ENCODE measurements at places on chromosomes 12 and 14.

DNA sequence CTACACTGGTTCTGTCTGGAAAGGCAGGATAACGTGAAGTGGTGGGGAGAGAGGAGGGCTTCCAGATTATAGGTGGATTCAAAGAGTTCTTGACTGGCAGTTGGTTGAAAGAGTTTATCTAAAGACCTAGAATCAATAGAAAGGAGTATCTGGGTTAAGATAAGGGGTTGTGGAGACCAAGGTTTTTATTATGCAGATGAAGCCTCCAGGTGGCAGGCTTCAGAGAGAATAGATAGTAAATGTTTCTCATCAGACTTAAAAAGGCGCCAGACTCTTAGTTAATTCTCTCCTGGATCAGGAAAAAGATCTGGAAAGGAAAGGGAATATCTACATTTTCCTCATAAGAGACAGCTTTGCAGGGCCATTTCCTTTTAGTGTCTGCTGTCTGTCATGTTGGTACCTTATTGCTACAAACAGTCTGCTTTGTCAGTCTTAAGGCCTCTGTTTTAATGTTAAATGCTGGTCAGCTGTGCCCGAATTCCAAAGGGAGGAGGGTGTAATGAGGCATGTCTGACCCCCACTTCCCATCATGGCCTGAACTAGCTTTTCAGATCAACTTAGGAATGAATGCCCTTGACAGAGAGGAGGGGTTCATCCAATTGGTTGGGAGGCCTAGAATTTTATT is 401.3 kb downstream of the FUT8 start:
- no peak for DNase-seq

GRCh38 chr14:98069712-98070171 is 1202.3 kb downstream of the BCL11B start:
- no peak for DNase-seq

DNA sequence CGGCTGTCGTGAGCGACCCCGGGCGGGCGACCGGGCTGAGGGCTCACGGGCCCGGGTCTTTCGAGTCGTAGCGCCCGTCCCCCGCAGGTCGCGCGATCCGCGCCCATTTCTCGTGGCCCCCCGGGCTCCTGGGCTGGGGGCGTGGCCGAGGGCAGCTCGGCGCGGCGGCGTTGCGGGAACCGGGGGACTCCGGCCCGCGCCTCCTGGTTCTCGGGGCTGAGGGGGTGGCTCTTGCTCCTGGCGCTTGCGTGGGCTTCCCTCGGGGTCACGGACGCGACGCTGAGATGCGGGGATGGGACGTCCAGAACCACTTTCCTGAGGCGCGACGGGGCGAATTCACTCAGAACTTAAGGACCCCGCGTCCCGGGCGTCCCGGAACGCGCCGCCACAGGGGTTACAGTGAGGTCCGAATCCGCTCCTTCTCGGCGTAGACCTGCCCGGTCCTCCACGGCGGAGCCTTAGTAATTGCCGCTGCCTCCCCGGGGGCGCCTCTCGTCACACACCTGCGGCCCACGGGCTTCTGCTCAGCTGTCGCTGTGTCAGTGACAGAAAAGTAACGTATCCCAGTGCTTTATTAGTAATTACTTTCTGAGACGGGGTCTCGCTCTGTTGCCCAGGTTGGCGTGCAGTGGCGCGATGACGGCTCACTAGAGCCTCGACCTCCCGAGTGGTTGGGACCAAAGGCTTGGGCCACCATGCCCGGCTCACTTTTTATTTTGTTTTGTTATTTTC is 606 bp downstream of the EP400 start:
- no peak for DNase-seq

- peak; percentile 24 for DNase-seq
Measured at GRCh38 chr12:131116468-131117117, 162.9 kb downstream of the ADGRD1 start.

- no peak for DNase-seq
Measured at GRCh38 chr12:84793558-84794367, 118.8 kb downstream of the SLC6A15 start.

GRCh38 chr12:47017041-47017713 is 62.2 kb upstream of the PCED1B start:
- DNase-seq: no peak

DNA sequence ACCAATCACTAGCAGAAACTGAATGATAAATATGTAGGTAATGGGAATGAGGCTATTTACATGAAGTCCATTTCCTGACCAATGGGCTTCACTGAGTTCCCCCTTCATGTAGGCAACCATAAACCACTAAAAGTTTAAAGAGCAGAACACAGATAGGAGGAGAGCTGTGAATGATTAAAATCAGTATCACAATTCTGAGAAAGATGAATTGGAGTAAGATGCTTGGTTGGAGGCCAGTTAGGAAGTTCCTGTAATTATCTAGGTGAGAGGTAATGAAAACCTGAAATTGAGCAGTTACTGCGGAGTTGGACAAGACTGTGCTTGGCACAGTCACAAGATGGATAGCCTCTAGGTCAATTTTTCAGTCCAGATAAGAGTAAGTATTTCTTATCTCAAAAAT is 56.6 kb downstream of the GALNT4 start:
- no peak for DNase-seq

- no peak for DNase-seq
Measured at GRCh38 chr12:9761419-9761781, 699 bp upstream of the CD69 start.

GRCh38 chr12:56991319-56992246 is 14.8 kb downstream of the ZBTB39 start:
- no peak for DNase-seq

DNA sequence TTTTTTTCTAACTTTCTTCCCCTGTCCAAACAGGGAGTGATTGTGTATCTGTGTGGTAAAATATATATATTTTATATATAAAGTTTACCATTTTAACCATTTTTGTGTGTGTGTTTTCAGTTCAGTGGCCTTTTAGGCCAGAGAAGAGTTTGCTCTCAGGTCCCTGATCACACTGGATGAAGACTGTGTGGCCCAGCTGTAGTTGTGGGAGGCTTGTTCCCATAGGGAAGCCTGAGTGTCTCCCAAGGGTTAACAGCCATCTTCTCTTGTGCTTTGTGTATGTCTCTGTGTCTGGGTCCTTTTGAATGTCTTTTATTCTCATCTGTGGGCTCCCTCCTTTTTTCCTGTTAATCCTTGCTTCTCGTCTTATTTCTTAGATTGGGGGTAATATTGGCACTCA is 23.4 kb downstream of the CGRRF1 start:
- no peak for DNase-seq

- DNase-seq: no peak
Measured at GRCh38 chr12:93166541-93167307, 211.0 kb upstream of the NUDT4 start.

GRCh38 chr14:104819361-104819781 is 18.5 kb downstream of the ZBTB42 start:
- no peak for DNase-seq

GRCh38 chr12:122669397-122670070 is 33.6 kb downstream of the HCAR2 start:
- DNase-seq: no peak

DNA sequence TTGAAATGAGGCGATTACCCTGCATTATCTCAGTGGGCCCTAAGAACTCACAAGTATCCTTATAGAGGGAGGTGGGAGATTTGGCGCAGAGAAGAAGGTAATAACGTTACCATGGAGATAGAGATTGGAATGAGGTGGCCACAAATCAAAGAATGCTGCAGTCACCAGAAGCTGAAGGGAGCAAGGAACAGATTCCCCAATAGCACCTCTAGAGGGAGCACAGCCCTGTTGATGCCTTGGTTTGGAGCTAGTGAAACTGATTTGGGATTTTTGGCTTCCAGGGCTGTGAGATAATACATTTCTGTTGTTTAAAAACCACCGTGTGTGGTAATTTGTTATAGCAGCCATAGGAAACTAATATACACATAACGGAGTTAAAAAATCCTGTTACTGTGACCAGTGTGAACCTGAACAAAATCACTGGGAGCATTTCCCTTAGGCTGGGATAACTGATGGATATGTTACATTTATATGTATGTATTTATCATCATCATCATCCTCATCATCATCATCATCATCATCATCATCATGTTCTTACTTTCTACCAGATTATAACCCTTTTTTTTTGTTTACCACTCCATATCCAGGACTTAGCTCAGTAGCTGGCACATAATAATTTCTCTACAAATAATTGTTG is 100.3 kb downstream of the LIN7A start:
- DNase-seq: no peak

DNA sequence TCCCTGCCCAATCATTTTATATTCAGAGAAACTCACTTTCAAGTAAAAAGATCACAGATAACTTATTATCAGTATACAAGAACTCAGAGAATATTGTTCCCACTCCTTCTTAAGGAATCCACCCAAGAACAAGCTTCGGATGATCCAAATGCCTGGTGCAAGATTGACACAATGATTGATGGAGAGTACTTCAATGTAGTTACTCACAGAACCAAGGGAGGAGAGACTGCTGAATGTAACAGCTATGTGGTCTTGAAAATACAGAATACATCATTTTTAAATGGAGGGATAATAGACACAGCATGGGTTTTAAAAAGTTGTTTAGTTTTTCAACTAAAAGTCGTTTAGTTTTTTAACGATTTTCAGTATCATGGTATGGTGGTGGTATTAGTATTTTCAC is 38.4 kb upstream of the SELPLG start:
- DNase-seq: no peak

- no peak for DNase-seq
Measured at GRCh38 chr14:24251880-24252288, 9.5 kb upstream of the TINF2 start.

- DNase-seq: no peak
Measured at GRCh38 chr12:104291867-104292524, 11.5 kb upstream of the EID3 start.

GRCh38 chr12:55642669-55643068 is 6.0 kb downstream of the OR10P1 start:
- DNase-seq: no peak

DNA sequence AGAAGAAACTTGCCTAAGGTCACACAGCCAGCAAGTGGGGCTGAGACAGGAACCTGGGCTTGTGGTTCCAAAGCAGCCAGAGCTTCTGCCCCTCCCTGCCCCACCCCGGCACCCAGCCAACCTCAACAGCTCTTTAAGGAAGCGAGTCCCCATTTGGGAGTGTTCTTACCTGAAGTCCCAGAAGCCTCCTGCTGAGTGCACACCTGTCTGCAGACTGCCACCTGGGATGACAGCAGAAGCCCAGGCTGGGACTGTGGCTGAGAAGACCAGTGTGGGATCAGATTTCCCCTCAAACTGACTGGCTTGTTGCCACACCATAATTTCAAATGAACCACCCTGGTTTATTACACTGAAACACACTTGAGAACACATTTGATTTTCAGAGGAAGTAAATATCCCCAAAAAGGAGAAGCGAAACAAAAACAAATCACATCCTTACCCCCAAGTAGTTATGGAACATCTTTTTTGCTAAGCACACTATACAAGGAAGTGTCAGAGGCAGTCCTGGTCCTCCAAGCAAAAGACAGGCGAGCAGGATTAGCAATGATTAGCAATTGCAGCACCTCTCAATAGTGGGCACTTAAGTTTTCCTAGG is 6.3 kb upstream of the RIN3 start:
- no peak for DNase-seq

DNA sequence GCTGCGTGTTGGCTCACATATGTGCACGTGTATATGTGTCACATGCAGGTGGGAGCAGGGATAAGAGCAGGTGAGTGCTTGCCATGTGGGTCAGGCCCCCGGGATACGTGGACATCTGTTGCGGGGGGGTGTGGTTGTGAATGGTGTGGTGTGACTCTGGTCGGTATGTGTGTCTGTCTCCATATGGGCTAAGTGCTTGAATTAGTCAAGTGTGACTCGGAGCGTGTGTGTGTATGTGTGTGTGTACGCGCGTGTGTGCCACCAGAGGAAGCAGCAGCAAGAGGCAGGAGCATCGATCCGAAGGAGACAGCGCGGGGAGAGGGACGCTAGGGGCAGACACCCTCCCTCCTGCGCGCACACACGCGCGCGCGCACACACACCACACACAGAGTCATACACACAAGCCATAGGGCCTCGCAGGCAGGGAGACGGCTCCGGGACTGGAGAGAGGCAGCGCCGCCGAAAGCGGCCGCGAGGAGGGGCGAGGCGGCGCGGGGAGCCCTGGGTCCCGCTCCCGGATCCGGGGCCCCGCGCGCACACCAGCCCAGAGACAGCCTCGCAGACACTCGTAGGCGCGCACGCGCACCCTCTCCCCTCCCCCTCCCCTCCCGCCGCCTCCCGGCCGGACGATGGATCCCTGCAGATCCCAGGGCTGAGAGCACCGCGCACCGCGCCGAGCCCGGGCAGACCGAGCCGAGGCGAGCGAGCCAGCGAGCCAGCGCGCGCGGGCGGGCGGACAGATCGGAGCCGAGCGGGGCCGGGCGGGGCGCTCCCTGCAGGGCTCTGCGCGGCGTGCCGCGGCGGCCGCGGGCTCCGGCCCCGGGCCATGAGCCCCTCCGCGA is at the start of gene ASIC1:
TSS of gene ASIC1 (plus strand) at position 597 of the 842 bp plus-strand sequence. CDS start 1,171 bp downstream, outside the sequence.
- no peak for DNase-seq

DNA sequence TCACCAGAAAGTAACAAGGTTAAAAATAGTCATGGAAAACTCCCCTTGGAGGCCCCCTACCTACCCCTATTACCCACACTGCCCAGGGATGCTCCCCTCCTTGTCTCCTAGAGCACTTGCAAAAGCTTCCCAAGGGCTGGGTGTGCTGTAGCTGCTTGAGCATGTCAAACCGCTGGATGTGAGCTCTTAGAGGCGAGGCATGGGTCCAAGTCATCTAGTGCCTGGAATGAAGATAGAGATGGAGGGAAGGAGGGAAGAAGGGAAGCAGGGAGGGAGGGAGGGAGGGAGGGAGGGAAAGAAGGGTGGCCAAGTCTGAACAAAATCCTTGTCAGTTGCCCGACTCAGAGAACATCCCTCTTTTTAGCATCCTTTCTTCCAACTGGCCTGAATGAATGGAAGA is 43.1 kb downstream of the LTBP2 start:
- DNase-seq: no peak

GRCh38 chr14:75406856-75407255 is 21.0 kb upstream of the JDP2 start:
- no peak for DNase-seq

DNA sequence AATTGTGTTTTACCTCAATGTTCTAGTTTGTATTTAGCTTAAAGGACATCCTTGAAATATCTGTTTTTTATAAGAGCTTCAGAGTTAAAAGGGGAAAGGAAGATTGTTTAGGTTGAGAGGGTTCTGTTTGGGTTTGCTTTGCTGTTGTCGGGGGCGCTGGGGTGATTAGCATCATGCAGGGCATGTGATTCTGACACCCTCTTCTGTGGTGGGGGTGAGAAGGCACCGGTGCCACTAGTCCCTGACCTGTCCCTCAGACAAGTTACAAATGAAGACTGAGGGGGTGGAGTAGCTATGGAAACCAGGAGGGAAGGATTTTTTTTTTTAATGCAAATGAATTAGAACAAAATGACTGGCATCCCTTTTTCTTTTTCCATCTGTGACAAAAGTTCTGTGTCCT is 291.3 kb downstream of the RPAP3 start:
- DNase-seq: no peak

GRCh38 chr12:96234591-96235483 is 40.7 kb downstream of the ELK3 start:
- no peak for DNase-seq

DNA sequence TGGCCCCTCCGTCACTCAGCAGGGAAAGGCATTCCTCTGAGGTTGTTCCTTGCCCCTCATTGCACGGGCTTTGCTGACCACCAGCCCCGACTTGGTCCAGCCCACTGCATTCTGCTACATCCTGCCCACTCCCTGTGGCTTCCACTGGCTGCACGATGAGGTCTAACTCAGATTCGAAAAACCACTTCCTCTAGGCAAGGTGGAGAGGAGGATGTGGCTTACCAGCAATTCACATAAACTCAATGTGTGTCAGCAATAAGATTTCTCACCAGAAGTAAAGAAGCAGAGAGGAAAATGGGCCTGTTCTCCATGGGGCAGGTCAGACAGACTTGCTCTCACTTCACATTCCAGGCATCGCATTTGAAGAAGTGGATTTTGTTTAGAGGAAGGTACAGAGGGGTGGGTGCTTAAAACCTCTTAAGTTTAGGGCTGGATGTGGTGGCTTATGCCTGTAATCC is 14.7 kb downstream of the GPR68 start:
- no peak for DNase-seq

Data from AG09319 (cell line).